NT2/D1 (cell line): ENCODE measurements at places on chromosomes 12 and 14.
A peak's percentile ranks its signal among the peaks of the same experiment; 100 is the strongest.

- DNase-seq, result no peak
These were observed 1.4 kb upstream of the PRIM1 start for GRCh38 chr12:56753566-56753965.

GRCh38 chr12:46268583-46269428, at the start of gene SLC38A1:
TSS of gene SLC38A1 (minus strand) at chr12:46269043. CDS start at chr12:46239800, 29,243 bp downstream.
- no peak for DNase-seq

DNA sequence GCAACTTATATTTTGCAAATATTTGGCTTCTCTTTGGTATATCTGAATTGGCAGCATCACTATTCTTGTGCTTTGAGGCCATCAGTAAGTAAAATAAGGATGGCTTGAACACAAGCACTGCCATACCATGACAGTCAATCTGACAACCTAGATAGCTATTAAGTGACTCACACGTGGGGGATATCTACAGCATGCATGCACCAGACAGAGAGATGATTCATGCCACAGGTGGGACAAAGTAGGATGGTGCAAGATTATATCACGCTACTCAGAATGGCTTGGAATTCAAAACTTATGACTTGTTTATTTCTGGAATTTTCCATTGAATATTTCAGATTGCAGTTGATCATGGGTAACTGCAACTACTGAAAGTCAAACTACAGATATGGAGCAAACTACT, 675.6 kb upstream of the MDGA2 start:
- no peak for DNase-seq

GRCh38 chr12:54549774-54550451, 512 bp downstream of the PDE1B start:
- DNase-seq, result no peak

DNA sequence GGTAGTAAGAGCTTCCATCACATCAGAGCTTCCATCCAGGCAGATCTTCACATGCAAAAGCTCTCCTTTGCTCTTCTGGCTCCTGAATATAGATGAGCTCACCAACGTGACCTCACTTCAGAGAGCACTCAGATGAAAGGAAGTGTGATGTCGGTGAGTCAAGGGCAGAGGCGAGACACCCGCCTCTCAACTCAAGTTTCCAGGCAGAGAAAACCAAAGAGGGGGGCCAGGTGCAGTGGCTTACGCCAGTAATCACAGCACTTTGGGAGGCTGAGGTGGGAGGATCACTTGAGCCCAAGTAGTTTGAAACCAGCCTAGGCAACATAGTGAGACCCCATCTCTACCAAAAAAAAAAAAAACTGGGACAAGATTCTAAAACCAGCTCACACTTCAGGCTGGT, 126.9 kb downstream of the DUSP6 start:
- no peak for DNase-seq

DNA sequence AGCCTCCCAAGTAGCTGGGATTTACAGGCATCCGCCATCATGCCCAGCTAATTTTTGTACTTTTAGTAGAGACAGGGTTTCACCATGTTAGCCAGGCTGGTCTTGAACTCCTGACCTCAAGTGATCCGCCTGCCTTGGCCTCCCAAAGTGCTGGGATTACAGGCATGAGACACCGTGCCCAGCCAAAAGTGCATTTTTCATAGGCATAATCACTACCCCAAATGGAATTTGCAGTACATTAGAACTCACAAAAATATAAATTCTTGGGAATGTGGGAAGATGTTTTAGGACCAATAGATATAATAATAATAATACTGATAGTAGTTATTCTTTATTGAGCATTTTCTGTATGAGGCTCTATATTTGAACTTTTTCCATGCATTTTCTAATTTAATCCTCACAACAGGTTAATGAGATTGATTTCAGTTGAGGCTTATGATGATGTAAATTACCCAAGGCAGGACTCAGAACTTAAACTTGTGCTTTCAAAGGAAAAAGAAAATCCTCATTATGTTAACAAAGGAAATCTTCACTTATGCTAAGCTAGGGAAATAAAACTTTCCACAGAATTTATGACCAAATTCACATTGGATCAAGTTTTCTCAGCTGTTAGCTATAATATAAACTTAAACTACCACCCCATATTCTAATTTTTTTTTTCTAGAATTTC, 121.6 kb downstream of the SRGAP1 start:
- DNase-seq, result no peak

DNA sequence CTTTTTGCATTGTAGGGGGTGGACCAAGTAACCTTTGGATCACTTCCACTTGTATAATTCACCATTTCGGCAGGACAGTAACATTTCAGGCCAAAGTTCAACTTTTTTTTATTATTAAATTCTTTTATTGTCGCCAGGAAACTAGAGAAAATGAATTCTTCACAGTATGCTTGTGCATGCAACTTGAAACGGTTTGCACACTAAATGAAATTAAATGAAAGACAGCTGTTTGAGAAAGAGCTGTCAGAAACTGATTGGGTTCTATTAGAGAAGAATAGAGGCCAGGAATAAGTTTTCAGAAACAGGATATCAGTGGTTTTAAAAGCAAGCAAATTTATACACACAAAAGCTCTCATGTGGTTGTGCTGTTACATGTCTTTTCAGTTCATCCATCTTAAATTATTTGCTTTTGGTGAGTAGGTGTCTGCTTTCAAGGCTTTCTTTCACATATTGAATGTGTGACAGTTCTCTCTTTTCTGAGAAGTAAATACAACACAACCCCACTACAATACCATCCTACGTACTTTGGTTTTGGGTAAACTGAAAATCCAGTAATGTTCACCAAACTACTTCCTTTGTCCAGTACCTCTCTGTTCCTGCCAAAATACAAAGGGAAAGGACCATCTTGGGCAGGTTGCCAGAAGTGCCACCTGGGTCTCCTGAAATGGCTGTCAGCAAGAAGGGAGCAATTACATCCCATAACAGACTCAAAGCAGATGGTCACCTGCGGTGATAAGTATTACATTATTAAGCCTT, 291.7 kb downstream of the RAD51B start:
- no peak for DNase-seq

GRCh38 chr12:122323311-122324019, 57.2 kb upstream of the VPS33A start:
- no peak for DNase-seq

GRCh38 chr14:32087173-32087861, 10.2 kb downstream of the ARHGAP5 start:
- DNase-seq, result no peak

- no peak for DNase-seq
These were observed 5.0 kb downstream of the HNRNPC start for GRCh38 chr14:21264025-21264801.

DNA sequence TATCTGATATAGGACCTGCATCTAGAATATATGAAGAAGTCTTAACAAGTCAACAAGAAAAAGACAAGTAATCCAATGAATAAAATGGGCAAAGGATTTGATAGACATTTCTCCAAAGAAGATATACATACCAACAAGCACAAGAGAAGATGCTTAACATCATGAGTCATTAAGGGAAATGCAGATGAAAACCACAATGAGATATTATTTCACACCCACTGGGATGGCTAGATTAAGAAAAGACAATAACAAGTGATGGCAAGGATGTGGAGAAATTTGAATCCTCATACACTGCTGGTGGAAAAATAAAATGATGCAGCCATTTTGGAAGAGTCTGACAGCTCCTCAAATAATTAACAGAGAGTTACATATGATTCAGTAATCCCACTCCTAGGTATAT, 502.6 kb downstream of the FUT8 start:
- no peak for DNase-seq

DNA sequence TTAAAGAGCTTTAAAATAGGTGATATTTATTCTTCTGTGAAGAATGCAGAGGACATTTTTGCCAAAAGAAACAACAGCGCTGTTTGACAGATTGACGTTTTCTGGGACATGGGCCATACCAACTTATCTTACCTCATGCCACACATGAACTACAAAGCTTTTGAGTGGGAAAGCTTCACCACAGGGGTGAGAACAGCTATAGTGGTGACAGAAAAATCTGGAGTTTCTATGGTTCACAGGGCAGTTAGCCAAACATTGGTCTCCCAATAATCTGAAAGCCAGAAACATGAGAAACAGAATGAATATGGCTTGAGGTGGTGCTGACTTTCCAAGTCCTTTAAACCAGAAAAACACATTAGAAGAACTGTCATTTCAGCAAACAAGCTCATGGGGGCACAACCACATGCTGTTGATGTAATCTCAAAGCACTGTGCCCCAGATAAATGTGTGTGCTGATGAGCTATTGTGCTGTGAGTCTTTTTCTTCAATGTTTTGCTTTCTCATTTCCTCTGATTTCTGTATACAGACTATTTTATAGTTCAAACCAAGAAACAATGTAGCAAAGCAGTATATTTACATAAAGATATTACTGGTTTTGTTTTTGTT, 905.4 kb downstream of the SLC16A7 start:
- DNase-seq, result peak; percentile 11

DNA sequence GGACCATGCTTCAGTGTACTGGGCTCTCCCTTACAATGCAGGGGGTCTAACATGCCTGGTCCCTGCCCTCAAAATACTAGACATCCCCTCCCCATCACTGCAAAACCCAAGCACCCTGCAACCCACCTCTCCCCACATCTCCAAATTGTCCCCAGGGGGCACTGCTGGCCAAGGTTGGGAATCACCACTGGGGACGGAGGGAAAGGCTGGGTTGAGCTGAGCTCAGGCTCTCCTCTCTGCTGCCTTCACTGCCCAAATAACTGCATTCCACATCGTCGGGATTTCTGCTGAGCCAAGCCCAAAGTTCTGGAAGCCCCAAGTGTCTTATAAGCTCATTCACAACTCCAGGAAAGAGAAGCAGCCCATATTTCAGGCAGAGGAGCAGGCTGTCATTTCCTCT, 69.6 kb downstream of the NT5DC3 start:
- DNase-seq, result peak; percentile 40

DNA sequence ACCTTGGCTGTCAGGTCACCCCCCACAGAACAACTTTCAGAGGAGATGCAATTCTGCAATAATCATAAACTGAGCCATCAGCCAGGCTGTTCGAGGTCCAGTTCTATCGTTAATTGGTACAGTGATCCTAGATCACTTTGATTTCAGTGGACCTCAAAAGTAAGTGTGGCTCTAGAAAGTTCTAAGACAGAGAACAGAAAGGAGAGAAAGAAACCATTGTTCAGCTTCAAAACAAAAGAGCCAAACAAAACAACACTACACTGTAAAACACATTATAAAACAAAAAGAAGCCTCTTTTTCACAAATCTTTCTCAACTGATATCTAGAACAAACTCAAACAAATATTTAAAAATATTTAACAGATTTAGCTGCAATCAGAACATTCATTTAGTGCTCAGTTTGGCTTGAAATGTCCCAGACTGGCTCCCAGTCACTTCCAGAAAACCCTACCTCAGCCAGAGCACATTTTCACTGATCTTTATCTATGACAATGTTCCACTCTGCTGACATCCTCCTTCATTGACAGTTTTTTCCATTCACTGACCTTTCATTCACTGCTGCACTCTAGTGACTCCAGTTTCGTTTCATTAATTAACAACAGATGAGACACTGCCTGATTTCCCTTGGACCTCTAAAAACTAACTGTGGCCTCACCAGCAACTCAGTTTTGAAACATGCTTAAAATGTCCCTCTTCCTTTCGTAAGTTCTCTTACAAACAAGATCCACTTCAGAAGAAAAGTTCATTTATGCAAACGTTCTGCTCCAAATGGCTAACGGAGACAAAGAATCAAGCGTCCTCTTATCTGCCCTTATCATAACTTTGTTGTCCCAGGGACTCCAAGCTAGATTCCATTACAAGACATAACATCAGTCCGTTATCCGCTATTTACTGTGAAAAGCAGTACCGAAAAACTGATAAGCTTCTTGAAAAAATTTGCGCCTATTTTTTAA, 56.8 kb downstream of the DUSP16 start:
- DNase-seq, result no peak

DNA sequence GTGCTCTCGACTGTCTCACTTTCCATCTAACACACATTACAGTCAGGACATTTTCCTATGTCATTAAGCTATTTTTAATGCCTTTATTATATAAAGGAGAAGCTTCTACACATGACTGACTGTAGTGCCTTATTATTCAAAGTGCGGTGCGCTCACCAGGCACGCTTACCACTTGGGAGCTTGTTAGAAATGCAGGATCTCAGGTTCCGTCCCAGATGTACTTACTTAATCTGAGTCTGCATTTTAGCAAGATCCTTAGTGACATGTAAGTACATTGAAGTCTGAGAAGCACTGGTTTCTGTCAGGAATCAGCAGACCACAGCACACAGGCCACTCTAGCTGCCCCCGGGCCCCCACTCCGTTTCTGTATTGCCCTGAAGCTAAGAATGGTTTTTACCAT, 44.7 kb upstream of the MDM1 start:
- DNase-seq, result no peak

DNA sequence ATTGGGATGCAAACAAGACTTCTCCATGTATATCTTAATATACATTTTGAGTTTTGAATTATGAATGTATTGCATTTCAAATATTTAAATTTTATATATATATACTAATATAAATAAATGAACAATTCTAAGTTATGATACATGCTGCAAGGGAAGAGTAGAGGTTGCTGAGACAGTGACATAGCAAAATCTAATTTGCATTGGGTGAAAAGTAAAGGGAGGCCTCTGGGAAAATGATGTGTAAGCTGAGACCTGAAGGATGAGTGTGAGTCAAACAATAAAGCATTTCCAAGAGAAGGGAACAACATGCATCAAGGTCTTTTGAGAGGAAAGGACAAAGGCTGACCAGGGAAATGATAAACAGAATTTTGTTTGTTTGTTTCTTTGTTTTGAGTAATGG, 62.9 kb upstream of the PTPRQ start:
- DNase-seq, result no peak

- peak; percentile 11 for DNase-seq
These were observed 311.4 kb downstream of the RGS6 start for GRCh38 chr14:72243309-72244293.

DNA sequence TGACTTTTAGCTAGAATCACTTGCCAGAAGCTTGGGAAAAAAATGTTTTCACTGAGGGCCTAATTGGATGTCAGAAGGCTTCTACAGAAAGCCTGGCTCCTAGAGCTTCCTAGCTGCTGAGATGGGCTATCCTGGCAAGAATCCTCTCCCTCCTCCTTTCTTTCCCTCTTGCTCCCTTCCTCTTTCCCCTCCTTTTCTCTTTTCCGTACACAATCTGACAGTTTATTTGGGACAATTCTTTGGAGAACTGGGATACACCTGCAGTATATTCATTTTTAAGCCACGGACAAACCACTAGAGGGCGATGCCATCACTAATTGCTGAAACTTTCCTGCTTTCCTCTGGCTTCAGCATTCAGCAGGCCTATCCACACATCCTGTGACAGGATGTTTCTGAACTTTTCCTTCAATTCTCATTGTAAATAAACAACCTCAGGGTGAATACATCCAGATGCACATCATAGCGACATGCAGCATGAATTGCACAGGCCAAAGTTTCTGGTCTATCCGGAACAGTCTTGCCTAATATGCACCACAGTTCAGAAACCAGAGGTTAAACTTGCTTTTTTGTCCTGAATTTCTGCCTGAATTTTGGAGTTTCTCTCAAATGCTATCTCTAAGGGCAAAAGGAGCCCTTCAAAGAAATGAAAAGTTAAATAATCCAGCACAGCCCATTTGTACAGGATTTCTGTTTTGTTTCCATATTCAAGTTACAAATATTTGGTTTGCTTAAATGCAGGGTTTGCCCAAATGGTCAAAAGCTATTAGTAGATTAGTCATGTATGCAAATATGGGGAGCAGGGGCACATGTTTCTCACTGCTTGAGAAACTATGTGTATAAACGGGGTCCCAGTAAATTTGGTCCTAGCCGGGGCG, 142.8 kb downstream of the PAWR start:
- peak; percentile 61 for DNase-seq

- no peak for DNase-seq
These were observed 46.2 kb downstream of the ERH start for GRCh38 chr14:69351911-69352310.

- no peak for DNase-seq
These were observed 24.2 kb downstream of the SYNJ2BP start for GRCh38 chr14:70392676-70393075.
